ENCODE measurements at places on chromosomes 6 and 20.

- no peak for DNase-seq
These were observed 29.9 kb upstream of the PREP start for GRCh38 chr6:105432797-105433196.

GRCh38 chr20:38272398-38272797 is 11.9 kb upstream of the KIAA1755 start:
- no peak for DNase-seq

DNA sequence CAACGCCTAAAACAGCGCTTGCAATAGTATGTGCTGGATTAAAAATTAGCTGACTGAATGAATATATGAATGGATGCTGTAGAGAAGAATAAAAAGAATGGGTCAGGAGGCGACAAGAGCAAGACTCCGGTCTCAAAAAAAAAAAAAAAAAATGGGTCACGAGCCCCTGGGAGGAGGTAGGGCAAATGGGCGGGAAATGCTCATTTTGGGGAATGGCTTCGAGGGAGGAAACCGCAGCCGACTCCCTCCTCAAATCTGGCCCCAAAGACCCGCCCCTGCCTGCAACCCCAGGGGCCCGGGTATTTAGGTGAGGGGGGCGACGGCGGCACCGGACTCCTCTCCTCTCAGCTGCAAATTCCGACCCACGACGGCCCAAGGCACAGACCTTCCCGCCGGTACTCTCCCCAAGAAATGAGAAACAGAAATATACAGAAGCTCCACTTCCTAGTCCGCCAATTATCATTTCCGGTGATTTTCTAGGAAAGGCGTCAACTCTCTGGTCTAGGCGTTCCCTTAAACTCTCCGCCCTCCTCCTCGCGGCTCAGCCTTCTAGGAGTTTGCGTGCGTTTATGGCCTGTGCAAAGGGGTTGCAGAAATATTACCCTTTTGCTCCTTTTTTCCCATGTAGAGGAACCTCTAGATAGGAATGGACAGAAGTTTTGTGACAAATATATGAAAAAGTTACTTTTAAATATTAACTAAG is at the start of gene ZNF311:
Gene ZNF311, minus strand, starts transcription at position 133 of the 703 bp plus-strand sequence. CDS start 1,361 bp downstream, outside the sequence.
- no peak for DNase-seq

DNA sequence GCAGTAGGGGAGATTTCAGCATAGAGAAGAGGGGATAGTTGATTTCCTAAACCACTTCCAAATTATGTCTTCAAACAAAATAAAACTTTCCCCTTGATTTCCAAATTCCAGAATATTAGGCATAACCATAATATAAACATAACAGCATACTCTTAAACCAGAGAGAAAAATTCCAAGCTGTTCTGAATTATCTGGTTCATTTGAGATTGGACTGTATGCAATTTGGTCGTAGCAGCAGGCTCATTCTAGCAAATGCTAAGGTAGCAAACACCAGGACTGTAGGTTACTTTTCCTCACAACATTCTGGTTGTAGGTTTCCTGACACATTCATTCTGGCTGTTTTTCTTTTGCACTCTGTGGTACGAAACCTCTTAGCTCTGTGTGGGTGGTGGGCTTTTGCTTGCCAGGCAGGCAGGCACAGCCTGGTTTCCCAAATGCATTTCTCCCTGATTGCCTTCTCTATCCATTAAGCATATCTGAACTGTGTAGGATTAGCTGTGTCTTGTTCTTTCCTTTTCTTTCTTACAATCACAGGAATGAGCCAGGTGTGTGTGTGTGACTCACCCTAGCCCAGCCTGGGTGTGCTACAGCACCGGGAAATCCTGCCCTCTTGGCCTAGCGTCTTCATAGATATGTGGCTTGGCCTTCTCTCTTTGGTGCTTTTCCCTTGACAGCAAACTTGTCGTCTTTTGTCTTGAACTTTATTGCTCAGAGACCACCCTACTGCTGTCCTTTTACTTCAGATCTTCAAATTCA is 77.1 kb downstream of the JARID2 start:
- no peak for DNase-seq

DNA sequence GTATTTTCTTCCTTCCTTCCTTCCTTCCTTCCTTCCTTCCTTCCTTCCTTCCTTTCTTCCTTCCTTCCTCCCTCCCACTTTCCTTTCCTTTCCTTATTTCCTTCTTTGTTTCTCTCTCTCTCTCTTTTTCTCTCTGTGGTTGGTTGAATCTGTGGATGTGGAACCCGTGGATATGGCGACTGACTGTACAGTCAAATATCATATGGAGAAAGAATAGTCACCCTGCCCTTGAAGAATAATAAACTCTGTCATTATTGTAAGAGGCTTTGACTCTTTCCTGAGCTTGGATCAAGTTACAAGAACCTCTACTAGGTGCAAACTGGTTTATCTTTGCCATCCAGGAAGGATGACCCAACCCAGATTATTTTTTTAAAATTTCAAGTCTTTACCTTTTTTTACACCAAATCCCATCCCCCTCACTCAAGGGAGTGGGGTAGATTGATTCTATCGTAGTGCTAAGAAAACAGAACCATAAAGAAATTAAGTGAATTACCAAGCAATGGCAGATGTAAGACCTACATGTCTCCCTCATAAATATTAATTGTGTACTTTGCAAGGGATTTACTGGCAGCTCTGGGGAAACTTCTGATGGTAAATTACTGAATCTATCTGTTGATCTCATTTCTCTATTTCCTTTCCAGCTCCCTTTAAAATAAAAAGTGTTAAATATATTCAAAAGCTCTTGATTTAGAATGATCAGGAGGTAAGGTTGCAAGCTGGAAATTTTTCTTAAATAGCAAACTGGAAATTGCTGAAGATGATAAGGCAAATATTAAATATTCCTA is 667.5 kb downstream of the UTRN start:
- no peak for DNase-seq

DNA sequence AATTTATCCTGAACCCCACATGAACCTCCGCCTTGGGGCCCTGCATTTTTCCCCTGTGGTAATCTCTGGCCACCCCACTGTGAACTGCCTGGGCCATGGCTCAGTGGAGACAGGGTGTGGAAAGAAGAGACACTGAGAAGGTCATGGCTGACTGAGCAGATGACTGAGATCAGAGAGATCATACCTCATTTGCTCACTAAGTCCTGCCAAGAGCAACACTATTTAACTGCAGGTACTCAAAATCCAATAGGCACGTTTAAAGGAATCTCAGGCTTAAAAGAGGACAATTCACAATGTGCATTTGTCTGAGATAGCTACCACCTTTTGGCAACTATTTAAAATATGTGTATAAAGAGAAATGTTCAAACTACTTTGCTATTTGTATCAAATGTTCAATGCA is 305.0 kb downstream of the GMDS start:
- no peak for DNase-seq

DNA sequence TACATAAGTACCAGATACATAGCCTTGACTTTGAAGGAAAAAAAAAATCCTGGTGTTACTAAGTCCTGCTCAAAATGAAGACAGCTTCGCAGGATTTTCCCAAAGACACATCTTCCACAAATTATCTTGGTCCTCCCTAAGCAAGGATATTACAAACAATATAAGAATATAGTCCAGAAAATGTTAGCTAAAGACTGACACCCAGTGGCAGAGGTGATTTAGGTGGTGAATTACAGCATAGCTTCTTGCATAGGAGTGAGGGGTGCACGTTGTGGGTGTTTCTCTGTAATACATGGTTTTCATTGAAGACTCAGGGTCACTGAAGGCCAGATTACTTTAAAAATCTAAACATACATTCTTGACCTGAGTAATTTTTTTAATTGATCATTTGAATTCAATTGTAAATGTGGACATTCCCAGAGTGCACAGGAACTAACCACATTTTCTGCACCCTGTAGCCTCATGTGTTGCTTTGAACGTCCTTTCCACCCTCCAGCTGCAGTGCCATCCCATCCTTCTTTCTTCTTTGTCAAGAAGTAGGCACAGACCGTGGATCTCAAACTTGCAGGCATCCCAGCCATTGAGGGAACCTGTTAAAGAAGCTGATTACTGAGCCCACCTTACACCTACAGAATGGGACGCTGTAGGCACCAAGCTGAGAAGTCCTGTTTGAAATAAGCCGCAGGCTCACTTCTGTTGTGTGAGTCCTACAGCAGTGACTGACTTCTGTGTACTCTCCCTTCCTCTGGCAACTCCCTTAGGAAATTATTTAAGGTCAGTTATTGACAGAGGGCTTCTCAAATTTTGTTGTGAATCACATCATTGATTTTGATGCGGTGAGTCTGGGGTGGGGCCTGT is 102.6 kb downstream of the PERP start:
- DNase-seq: no peak

DNA sequence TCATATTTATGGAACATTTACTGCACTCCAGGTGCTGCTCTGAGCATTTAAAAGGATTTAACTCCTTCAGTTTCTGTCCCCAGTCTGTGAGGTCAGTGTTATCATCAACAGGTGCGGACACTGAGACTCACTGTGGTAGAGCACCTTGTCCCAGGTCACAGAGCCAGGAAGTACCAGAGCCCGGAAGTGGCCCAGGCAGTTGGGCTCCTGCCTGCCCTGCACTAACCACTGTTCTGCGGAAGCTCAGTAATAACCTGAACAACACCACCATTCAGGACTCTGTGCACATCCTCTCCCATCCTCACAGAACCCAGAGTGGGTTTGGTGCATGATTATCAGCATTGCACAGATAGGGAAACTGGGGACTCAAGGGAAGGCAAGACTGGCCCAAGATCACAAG is 16.8 kb upstream of the SIRPG start:
- DNase-seq: no peak

GRCh38 chr20:62999580-62999979 is 7.2 kb downstream of the BHLHE23 start:
- no peak for DNase-seq

DNA sequence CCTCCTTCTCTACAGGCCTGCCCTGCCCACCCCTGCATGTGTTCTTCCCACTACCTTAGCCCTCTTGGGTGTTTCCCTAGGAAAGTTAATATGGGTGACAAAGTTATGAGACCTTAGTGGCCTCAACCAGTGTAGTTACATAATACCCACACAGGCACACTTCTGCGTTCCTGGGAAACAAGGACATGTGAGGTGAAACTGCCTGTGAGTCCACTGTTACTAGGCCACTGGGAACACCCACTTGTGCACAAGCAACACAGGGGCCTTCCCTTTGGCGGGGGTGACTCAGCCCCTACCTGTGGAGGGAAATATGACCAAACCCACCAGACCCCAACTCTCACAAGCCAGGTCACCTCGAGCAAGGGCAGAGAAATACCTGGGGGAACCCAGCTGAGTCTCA is 12.8 kb downstream of the PI16 start:
- no peak for DNase-seq

DNA sequence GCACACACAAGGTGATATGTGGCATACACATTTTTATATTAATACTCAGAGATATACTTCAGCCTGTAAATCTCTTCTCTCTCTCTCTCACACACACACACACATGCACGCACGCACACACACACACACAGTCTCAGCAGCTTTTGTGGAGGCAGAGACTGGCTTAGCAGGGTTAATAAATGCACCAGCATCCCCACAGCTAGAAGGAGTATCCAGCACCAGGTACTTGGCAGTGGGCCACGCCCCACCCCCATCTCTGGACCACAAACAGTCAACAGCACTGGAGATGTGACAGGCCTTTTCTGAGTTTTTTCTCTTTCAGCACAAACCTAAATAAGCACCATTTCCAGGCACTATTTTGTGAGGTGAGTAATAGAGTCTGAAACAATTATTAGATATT is 47.3 kb upstream of the LRFN2 start:
- DNase-seq: no peak

DNA sequence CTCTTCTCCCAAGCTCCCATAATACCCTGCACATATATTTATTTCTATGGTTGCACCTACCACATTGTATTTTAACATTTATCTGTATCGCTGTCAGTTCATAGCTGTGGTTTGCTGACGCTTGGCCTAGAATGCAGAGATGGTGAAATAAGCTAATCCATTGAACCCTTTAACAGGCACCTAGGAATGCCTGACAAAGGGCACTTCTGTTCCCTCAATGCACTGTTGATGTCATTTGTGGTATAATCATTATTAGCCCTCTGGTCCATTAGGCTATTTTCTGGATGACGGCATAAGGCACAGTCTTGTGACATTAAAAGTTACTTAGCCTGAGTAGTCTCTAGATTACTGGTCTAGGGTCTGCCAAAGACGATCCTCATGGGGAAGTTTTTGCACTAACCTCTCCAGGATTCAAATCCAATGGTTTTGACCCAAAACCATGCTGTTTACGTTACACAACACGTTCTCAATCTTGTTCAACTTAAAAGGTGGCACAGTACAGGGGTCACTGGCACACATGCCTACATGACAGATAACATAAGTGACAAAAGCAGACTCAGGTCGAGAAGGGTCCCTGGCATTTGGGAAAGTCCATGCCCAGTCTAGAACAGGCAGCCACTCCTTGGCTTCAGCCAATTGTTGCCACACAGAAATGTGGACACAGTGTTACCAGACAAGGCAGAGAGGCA is 2.1 kb upstream of the YWHAB start:
- no peak for DNase-seq

DNA sequence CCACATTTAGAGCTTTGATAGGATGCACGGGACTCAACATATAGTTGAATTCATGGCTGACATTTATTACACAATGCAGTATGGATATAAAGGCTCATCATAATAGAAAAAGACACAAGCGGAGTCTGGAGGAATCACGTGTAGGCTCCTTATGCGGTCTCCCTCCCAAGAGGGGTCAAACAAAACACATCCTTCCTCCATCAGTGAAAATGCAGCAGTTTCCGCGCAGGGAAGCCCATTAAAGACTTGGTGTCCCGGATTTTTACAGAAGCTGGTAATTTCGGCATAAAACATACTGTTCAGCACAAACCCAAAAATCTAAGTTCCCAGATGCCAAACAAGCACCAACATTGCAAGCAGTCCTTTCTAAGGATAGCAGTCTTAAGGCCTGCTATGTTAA is 1.1 kb downstream of the USP45 start:
- DNase-seq: no peak

GRCh38 chr20:54083459-54083858 is 13.1 kb upstream of the BCAS1 start:
- DNase-seq: no peak

- DNase-seq: no peak
These were observed 24.4 kb downstream of the PROCR start for GRCh38 chr20:35196313-35196712.

- no peak for DNase-seq
These were observed 2.0 kb upstream of the FOXC1 start for GRCh38 chr6:1607516-1608221.

GRCh38 chr6:136303516-136303915 is 13.9 kb upstream of the BCLAF1 start:
- DNase-seq: no peak

GRCh38 chr6:69813508-69813907 is 16.7 kb upstream of the LMBRD1 start:
- no peak for DNase-seq

Data from activated CD8-positive, alpha-beta memory T cell treated with anti-CD3 and anti-CD28 coated beads for 4 hours (primary cell).